Stimulated activated CD8-positive, alpha-beta memory T cell treated with anti-CD3 and anti-CD28 coated beads, Interleukin-4, amount 100 ng/mL, for 48 hours (primary cell): ENCODE measurements at places on chromosomes 4 and X.

- no peak for DNase-seq
Measured at GRCh38 chr4:85391589-85392410, 83.2 kb upstream of the ARHGAP24 start.

DNA sequence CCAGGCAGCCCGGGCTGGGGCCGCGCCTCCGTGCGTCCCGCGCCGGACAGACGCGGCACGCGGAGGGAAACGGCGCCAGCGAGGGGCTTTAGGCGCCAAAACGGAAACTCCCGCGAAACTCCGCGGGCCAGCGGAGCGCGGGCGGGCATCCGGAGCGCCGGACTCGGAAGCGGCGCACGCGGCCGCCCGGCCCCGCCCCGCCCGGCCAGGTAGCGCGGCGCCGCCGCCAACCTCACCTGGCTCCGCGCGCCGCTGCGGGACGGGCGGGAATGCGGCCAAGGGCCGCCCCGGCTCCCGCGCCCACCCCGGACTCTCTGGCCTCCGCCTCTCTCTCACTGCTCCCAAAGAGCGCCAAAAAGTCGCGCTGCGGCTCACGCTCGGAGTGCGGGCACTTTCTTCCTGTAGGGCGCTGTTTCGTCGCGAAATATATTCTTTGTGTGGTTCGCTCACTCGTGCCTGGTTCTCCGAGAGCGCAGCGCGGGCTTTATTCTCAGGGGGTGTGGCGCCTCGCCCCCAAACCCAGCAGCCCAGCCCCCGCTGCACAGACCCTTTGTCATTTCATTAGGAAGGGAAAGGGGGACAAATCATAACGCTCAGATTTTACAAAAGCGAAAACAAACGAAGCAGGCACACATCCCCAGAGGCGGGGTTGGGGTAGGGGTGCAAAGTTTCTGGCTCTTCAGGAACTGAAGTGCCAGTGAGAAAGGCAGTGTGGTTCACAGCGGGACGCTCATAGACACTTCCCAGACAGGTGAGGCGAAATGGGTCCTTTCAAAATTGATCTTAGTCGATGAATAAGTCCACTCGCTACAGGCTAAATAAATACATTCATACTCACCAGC lies 961 bp upstream of the MBNL3 start:
- DNase-seq: peak; percentile 44

- no peak for DNase-seq
Measured at GRCh38 chr4:48049483-48049882, 32.9 kb downstream of the NIPAL1 start.

- no peak for DNase-seq
Measured at GRCh38 chr4:125948021-125948420, 633.3 kb downstream of the FAT4 start.

- no peak for DNase-seq
Measured at GRCh38 chr4:53055716-53056403, 193.7 kb downstream of the RASL11B start.

- no peak for DNase-seq
Measured at GRCh38 chr4:115923152-115923551, 809.7 kb upstream of the NDST4 start.

GRCh38 chr4:40749717-40750460 lies at the start of gene NSUN7:
TSS of gene NSUN7 (plus strand) at chr4:40749955. CDS start at chr4:40750694, 739 bp downstream.
- peak; percentile 53 for DNase-seq

DNA sequence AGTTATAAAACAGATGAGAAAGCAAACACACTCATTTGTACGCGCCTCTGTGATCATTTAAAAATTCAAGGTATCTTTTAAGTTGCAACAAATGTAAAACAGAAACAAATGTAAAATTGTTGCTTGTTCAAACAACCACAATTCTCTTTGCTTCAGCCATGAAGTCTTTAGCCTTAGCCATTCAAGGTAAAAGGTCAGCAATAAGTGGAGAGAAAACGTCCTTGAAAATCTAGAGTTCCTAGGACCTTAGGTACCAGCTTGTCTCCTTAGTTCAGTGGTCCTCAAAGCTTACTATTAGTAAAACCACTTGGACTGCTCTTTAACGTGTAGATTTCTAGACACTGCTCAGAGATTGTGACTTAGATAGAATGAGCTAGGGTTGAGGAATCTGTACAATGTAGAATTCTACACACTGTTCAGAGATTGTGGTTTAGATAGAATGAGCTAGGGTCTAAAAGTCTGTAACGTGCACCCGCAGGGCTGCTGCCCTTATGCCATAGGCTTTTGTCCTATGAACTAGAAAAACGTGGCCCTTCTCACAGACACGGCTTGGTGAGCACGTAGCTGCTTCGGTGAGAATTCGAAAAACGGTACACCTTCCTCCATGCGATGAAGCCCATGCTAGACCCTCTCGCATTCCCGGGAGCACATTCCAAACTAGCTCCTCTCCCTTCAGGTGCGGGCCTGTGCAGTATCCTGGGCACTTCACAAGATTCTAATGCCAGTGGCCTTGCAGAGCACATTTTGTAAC lies 1.7 kb downstream of the PLAC8 start:
- peak; percentile 49 for DNase-seq

GRCh38 chr4:30946288-30946687 lies 226.1 kb downstream of the PCDH7 start:
- DNase-seq: no peak

- no peak for DNase-seq
Measured at GRCh38 chrX:111003118-111003517, 92.9 kb upstream of the PAK3 start.

DNA sequence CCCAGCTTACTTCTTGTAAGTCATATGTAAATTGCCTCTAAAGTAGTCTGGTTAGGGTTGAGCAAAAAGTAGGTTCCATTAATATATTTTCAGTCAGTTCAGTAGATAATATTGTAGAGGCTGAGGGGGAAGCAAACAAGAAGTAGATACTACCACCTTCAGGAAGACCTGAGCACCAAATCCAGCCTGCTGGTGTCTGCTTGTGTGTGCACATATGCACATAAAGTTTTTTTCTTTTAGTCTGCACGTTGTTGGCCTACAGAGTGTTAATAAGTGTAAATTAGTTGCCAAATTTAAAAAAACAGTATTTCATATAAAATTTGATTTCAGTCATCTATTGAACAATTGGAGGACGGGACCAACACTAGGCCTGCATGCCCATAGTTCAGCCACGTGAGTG lies 76.7 kb downstream of the CCKAR start:
- DNase-seq: no peak

- no peak for DNase-seq
Measured at GRCh38 chr4:154231806-154232478, 259.7 kb downstream of the DCHS2 start.

- no peak for DNase-seq
Measured at GRCh38 chr4:182495031-182495430, 251.8 kb downstream of the TENM3 start.

DNA sequence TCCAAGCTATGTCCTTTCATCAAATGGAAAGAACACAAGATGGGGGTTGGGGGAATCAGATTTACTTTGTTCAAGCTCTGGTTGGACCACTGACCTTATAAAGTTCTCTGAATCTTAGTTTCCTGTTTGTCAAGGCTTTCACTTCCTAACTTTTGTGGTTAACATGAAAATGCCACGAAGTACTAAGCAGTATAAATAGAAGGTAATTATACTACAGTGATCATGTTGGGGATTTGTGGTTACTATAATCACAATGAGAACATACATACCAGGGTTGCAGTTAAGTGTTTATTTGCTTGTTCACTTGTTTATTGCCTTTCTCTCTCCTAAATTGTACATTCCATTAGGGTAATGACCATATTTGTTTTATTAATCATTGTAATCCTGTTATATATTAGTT lies 53.2 kb downstream of the SPRY1 start:
- no peak for DNase-seq

GRCh38 chr4:62210486-62210885 lies 1010.4 kb downstream of the ADGRL3 start:
- no peak for DNase-seq

- DNase-seq: no peak
Measured at GRCh38 chr4:40264995-40265909, 68.4 kb downstream of the RHOH start.

- no peak for DNase-seq
Measured at GRCh38 chr4:131054489-131055019, 1958.6 kb downstream of the C4orf33 start.

DNA sequence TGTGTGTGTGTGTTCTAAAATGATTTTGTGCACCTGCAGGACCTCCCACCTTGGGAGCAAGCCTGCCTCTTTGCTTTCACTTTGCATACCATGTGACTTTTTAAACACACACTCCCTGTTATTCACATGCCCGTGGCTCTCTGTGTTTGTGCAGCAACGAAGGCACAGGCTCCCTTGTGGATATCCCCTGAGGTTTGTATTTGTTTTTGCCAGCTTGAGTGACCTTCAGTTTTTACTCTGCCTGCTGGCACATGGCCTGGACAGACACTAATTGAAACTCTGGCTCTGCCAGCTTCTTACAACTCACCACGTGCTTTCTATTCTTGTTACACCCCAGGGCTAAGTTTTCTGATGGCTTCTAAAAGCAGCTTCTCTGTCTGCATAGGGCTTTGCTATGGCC lies 885.8 kb downstream of the SH3BGRL start:
- DNase-seq: no peak

- DNase-seq: no peak
Measured at GRCh38 chr4:78749972-78750727, 26.0 kb upstream of the BMP2K start.

- DNase-seq: no peak
Measured at GRCh38 chrX:50893466-50893865, 17.1 kb upstream of the BMP15 start.

DNA sequence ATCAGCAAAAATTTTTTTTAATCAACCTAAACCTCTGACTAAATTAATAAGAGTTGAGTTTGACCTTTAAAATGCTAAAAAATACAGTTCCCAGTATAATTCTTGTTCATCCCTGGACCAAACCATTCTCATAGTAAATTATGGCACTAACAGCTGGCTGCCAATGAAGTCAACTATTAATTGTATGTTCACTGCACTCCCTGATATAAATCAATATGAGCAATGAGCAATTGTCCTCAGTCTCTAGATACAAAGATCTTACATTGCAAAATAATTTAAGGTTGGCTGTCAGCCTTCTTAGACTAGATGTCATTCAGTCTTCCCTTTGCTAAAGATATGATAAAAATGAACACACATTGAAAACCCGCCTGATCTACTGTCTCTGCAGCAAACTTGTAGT lies 39.3 kb downstream of the NKX6-1 start:
- no peak for DNase-seq

DNA sequence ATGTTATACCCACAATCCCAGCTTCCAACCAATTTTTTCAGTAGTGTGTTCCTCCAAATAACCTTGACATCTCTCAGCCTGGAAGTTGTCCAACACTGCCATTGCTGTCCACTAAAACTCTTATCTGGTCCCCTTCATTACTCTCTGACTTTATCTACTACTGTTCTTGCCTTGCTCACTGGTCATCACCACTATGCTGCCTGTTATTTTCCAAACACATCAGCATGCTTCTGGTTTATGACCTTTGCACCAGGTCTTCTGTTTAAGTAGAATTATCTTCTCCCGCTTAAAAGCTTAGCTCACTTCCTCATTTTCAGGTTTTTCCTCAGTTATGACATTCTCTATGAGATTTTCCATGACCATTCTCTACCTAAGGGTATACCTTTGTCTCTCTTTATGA lies 5.5 kb downstream of the ELMOD2 start:
- no peak for DNase-seq

GRCh38 chrX:86148024-86148511 lies at the start of gene DACH2:
TSS of gene DACH2 (plus strand) at chrX:86148451.
- DNase-seq: peak; percentile 45

- DNase-seq: no peak
Measured at GRCh38 chrX:124117325-124117724, 155.8 kb downstream of the STAG2 start.

GRCh38 chrX:45068569-45068968 lies 132.1 kb downstream of the DIPK2B start:
- DNase-seq: no peak

- DNase-seq: no peak
Measured at GRCh38 chr4:960140-960635, 13.2 kb downstream of the DGKQ start.

- no peak for DNase-seq
Measured at GRCh38 chrX:136477026-136477425, 10.7 kb upstream of the BRS3 start.

- DNase-seq: no peak
Measured at GRCh38 chr4:41873380-41874295, 61.6 kb upstream of the TMEM33 start.

- DNase-seq: no peak
Measured at GRCh38 chrX:132810964-132811712, 147.3 kb downstream of the HS6ST2 start.

DNA sequence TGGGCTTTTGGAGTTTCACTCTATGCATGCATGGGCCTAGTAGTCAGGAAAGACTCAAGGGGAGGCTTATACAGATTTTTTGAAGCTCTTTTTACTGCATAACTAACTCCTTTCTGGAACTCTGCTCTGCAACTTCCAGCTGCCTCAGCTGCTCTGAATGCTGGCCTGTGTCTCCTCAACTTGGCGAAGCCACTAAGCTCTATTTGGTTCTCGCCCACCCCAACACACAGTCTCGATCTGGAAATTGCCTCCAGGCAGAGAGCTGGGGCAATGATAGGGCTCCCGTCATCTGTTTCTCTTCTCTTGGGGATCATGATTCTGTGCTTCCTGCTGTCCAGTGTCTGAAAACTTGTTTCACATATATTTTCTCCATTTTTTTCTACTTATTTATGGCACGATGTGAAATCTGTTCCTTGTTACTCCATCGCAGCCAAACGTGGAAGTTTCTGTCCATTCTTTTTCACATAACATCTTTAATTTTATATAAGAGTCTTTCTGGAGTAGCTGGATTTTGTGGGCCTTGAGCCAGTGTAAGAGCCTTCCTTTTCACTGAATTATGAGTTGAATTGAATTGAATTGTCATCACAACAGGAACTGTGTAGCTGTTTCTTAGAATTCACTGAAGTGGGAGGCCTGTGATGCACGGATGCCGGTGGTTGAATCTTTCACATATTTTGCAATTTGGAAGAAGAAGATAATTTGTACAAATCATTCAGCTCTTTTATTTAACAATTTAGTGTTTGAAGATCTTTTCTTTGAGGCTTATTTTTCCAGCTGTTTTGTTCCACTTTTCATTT lies 9.0 kb downstream of the ZNF275 start:
- no peak for DNase-seq

GRCh38 chr4:188015025-188015940 lies 19.7 kb downstream of the ZFP42 start:
- no peak for DNase-seq

DNA sequence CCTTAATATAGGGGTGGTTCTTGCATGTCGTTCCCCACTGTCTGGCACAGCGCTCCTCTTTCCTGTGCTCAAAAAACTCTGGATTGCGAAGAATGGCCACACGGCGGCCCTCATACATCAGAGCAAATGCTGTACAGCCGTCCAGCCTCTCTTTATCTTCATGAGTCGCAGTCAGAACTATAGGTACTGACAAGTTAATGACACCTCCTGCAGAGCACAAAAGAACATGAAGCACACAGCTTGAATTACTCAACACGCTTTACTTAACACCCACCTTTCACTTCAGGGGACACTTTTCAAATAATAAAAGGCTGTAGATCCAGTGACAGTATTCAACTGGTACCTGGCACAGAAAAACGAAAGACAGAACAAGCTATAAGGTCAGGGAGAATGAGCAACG lies 65.3 kb downstream of the PAPSS1 start:
- no peak for DNase-seq
